A549 treated with Mapracorat at 1 μM for 4 hours (cell line): ENCODE measurements at places on chromosomes 5 and 9. TPM values are rescaled to one million over a fixed set of nuclear protein-coding genes. Genes with fewer than 3 reads are reported as not detected.

The FAM81B gene
- not detected in 5 replicates for total RNA-seq

The COL15A1 gene
- 0.30 to 0.57 TPM (median 0.53 TPM) in 5 replicates for total RNA-seq

The SLC46A2 gene
- total RNA-seq: not detected in 5 replicates

The SEMA5A gene
- total RNA-seq: not detected in 5 replicates

The IFNA21 gene
- not detected in 5 replicates for total RNA-seq

The SPATA31D4 gene
- not detected in 5 replicates for total RNA-seq

The SPINK5 gene
- total RNA-seq: not detected in 5 replicates

The DPYSL3 gene
- total RNA-seq: 18.9 to 20.6 TPM (median 20.2 TPM) in 5 replicates

The ACTBL2 gene
- total RNA-seq: 0.06 to 0.08 TPM in 2 of 5 replicates, not detected in the others

The RPS14 gene
- total RNA-seq: 2,893 to 3,030 TPM (median 2,962 TPM) in 5 replicates

The AQP7 gene
- total RNA-seq: 0.27 to 0.59 TPM (median 0.34 TPM) in 5 replicates
